Left lobe of liver (tissue), 2 donors: ENCODE measurements at places on chromosomes 3 and 15. TPM values are rescaled to one million over a fixed set of nuclear protein-coding genes. Genes with fewer than 3 reads are reported as not detected.

Gene CDHR4
- not detected for total RNA-seq

Gene ZPLD1
- not detected for total RNA-seq

Gene MKRN3
- total RNA-seq, result 0.13 TPM

Gene EIF4E3
- 7.6 TPM for total RNA-seq

Gene PAQR5
- 0.50 TPM for total RNA-seq

Gene GOLGA6L7
- total RNA-seq, result not detected

Gene GPR149
- total RNA-seq, result not detected

Gene HIGD2B
- not detected for total RNA-seq

Gene PPIB
- total RNA-seq, result 474 TPM

Gene SPTSSB
- 0.18 TPM for total RNA-seq

Gene ILDR1
- 0.15 TPM for total RNA-seq
